Cardiac fibroblast (primary cell): ENCODE measurements at places on chromosomes 2 and 18.
A peak's percentile ranks its signal among the peaks of the same experiment; 100 is the strongest.

DNA sequence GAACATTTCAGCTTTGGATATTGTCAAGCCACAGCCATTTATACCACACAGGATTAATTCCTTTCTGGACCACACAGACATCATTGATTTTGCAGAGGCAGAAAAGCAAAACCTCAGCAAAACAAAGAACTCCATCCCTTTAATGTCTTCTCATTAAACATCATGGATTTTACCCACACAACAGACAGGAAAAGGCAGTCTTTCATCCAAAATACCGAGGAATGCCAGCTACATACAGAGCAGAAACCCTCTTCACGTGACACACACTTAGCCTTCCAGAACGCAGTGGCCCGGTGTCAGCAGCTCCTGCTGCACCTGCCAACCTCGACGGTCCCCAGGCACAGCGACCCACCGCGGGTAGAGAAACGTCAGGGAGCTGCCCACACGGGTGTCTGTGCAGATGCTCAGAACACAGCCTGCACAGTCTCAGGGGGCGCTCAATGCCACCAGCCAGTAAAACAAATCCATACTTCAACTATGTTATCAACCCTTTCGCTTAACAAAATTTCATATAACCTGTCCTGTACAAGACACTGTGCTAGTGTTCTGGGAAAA is 304.5 kb downstream of the EIPR1 start:
- no peak for DNase-seq

GRCh38 chr2:237929979-237930378 is 36.8 kb upstream of the UBE2F start:
- DNase-seq = no peak

DNA sequence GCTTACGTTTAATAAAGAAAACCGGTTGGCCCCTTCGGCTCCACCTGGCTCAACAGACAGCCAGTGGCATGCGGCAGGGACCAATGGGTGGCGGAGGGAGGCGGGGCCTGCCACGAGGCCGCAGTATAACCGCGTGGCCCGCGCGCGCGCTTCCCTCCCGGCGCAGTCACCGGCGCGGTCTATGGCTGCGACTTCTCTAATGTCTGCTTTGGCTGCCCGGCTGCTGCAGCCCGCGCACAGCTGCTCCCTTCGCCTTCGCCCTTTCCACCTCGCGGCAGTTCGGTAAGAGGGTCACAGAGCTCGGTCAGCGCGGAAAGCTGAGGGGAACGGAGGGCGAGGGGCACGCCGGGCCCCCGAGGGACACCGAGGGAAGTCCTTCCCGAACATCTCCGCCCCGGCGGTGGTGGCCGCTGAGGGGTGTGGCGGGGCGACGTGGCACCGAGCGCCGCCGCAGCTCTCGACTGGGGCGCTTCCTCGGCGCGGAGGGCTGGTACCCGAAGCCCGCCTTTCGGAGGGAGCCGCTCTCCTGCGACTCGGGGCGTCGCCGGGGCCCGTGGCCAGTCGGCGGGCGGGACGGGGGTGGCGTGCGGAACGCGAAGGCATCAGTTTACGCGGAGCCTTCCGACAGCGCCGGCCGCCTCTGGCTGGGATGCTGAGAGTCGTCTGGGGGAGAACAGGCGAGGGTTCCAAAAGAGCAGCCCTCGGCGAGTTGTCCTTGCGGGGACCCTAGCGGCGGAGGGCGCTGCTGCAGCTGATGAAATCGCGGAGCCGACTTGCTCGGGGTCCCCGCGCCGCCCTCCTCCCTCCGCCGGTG is at the start of gene MTHFD2:
TSS of gene MTHFD2 (plus strand) at position 155 of the 814 bp plus-strand sequence. CDS start at position 182, 27 bp downstream.
- peak; percentile 99 for DNase-seq

DNA sequence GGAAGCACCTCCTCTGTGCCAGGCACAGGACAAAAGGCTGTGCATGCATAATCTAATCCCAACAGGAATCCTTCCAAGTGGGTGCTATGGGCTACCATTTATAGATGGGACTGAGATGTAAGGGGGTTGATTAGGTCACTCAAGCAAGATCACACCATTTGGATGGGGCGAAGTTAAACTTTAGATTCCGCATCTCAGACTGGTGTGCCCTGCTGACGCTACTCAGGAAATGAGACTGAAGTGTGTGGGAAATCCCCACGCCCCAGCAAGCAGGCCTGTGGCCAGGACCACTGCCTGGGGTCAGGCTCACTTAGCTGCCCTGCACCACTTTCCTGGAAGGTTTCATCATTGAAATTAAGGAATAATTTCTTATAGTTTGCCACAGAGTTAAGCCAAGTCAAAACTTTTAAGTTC is 70.5 kb upstream of the PPP1CB start:
- DNase-seq = peak; percentile 78

- DNase-seq = peak; percentile 94
Measured at GRCh38 chr2:120470041-120470965, 124.4 kb downstream of the INHBB start.

DNA sequence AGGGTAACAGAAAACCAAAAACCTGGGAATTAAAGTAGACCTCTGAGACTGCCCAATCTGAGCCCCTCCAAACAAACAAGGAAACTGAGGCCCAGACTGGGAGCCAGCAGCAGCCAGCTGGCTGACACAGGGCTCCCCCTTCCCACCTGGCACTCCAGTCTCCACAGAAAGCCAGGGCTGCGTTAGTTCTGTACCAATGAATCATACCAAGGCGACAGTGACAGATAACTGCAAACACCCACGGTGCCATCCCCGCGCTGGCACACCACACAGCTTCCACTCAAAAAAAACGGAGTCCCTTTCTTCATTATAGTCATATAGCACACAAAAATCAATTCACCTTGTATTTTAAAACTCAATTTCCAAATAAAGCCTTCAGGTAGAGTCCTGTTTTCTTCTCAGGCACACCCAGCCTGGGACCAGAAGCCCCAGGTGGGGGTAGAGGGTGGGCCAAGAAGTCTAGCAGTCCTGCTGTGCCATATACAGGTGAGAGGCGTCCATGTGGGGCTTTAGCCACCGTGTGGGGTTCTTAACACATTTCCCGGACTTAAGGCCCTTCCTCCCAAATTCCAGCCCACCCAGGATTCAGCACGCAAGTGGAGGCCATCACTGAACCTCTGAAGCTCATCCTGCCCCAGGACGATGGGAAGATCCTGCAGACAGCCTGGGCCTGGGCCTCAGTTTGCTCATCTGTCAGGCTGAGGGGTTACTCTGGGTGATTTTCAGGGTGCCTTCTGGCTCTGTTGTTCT is 1.2 kb downstream of the PER2 start:
- no peak for DNase-seq

DNA sequence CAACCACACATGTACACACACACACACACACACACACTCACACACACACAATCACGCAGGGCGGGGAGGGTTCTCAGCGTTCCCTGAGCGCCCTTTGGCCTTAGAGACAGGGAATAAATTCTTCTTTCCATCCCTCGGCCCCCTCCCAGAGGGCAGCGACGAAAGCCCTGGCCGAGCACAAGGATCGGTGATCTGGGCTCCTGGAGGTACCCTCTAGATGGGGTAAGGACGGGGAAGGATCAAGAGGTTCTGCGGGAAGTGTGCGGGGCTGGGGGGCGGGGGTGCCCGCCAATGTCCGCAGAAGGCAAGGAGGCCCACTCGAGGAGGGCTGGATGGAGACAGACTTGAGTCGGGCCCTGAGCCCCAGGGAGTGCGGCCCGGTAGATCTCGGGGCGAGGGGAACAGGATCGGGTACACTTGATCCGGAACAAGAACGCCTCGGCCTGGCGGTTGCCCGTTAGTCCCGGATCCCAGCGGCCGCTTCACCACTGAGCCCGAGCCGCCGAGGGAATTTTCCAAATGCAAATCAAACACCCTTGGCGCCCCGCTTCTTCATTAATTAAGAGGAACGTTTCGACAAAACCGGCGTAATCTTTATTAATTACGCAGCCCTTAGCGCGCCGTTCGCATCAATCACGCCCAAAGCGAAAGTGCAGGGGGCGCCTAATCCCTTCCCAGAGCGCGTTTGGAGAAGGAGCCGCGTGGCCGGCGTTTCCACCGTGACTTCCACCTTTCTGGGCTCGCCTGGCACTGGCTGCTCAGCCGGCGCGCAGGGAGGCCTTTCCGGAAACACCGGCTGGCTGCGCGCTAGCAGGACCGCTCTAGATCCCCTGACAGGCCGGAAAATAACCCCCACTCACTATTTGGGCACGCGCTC is 7.0 kb upstream of the PAX3 start:
- no peak for DNase-seq

DNA sequence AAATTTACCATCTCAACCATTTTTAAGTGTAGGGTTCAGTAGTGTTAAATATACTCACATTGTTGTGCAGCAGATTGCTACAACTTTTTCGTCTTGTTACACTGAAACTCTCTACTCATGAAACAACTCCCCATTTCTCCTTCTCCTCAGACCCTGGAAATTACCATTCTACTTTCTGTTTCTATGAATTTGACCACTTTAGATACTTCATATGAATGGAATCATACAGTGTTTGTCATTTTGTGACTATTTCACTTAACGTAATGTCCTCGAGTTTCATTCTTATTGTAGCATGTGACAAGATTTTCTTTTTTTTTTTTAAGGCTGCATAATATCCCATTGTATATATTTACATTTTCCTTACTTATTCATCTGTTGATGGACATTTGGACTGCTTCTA is 203.8 kb downstream of the PLCL1 start:
- no peak for DNase-seq

DNA sequence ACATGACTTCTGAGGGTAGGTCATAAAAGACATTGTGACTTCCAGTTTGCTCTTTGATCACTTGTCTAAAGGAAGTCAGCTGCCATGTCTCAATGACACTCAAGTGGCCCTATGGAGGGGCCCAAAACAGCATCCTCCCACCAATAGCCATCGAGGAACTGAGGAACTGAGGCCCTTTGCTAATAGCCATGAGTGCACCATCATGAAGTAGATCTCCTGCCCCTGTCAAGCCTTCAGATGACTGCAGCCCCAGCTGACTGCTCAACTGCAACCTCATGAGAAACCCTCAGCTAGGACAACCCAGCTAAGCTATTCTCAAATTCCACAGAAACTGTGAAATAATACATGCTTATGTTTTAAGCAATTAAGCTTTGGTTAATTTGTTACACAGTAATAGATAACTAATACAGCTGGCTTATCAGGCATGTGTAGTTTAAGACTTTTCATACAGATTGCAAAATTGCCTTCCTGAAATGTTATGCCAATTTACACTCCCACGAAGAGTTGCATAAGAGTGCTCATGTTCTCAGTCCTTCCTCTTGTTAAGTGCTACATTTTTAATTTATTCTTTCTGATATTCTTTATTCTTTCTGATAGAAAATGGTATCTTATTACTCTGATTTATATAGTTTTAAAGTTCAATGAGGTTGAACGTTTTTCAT is 105.6 kb upstream of the NDUFV2 start:
- DNase-seq = peak; percentile 73

DNA sequence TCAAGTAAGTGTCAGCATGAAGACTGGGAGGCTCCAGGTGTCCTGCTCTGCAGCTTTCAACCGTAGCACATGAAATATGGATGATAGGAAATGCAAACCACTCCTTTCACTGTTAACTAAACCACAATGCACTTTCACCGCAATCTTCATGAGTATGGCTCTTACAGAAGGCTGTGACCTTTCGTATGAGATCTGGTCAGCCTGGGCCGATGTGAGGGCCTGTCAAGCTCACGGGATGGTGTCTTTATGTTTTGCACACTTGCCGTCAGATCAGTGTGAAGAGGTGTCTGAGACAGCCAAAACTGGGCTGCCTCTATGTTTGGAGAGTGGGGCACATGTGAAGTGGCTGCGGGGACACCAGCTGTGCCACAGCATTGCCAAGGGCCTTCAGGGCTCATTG is 62.8 kb upstream of the AFF3 start:
- no peak for DNase-seq

DNA sequence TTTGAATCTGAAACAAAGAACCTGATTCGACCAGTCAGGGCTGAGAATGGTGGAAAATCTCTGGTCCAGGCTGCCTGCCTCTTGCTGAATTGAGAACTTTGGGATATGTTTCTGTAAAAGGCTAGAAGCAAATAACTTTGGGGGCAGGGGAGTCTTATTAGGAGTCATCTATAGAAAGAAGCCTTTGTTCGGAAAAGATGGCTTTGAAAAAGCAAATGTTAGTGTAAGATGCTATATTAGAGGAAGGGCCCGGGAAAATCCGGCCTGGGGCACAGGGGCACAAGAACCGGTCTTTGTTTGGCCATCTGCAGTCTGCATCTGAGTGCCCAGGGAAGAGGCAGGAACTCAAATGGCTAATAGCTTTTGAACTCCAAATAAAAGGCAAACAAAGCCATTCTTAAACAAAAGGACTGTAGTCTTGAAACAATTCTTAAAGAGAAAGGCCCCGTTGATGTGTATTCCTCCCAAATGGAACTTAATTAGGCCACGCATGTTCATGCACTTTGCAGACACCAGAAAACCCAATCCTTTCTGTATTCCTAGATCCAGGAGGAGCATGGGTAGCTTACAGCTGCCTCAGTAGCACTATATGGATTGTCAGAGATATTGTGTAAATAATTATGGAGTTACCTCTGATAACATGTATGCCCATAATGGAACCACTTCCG is 180.0 kb upstream of the ARL4C start:
- no peak for DNase-seq

DNA sequence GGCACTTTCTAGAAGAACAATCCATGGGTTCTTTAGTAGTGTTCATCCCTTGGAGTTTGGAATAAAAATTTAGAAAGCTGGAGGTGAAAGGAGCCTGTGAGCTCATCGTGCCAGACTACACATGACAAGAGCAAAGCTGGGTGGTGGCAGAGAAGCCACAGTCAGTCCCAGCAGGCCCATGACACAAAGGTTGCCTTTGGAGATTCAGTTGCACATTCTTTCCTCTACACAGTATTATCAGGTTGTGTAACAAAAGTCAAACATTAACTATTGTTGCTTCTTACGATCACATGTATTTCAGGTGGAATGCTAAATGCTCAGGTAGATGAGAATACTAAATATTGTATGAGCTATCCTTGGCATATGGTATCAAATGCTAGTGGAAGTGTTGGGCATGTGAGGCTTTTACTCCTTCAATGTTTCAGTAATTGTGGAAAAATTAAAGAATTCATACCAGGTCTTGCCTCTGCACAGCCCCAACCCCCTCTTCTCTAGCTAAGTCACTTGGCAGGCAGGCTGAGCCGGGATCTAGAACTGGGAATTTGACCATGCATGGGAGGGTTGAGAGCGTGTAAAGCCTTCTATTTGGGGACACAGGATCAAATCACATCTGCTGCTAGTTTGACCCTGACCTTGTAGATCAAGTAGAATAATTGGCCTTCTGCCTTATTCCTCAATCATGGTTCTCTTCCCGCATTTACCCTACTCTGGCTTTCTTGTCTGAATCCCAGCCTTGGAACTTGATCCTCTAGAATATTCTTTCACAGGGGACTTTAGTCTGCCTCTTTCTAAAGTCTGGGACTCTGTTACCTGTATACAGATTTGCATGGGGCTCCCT is 230.9 kb downstream of the GCA start:
- no peak for DNase-seq

DNA sequence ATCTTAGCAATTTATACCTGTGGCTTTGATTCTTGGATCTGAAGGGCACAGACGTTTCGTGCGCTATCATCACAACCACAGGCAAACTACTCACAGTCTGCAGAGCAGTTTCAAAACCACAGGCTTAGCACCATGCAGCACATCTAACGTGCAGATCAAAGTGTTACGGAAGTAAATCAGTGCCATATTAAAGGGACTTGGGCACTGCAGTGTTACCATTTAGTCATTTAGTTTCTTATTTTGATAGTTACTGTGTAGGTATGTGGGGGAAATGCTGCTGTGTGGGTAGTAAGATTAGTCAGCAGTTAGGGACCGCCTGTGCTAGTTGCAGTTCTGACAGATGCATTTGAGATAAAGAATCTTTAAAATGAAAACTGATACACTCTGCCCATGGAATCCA is 384.0 kb downstream of the NBAS start:
- DNase-seq = peak; percentile 32

- no peak for DNase-seq
Measured at GRCh38 chr2:149002378-149002890, 36.1 kb upstream of the LYPD6B start.
